ENCODE measurements at places on chromosomes 2 and 18.
A peak's percentile ranks its signal among the peaks of the same experiment; 100 is the strongest.

- no peaks in the 10 kb centered on the region for H3K27me3 ChIP-seq
- H3K4me3 ChIP-seq: no peak overlapping the region
- DNase-seq: no peak
- no peaks in the 10 kb centered on the region for H3K4me1 ChIP-seq
- no peaks in the 10 kb centered on the region for H3K36me3 ChIP-seq
- H3K27ac ChIP-seq: no peak overlapping the region
Measured at GRCh38 chr18:54805571-54806334, 22.5 kb upstream of the RAB27B start.

- H3K36me3 ChIP-seq: no peaks in the 10 kb centered on the region
- H3K27me3 ChIP-seq: no peaks in the 10 kb centered on the region
- H3K4me3 ChIP-seq: no peak overlapping the region
- no peaks in the 10 kb centered on the region for H3K4me1 ChIP-seq
- H3K27ac ChIP-seq: no peak overlapping the region
Measured at GRCh38 chr2:191112448-191112901, 38.3 kb downstream of the STAT4 start.

DNA sequence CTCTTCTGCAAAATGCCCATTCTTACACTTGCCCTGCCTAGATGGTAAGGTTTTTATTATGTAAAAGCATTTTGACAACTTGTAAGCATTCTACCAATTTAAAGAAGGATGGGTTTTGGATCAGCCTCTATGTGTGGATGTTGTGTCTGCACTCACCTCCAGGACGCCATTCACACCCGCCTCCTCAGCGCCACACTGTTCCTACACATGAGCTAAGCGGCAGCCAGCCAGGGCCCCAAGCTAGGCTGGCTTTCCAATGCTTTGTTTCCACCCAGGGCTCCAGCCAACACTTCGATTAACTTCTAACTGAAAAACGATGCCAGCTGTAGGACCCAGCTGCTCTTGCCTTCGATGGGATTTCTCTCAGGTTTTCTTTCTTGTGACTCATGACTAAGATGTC is 73.3 kb upstream of the FZD7 start:
- H3K27ac ChIP-seq: no peak overlapping the region
- DNase-seq: no peak
- peaks cover 3% of the 10 kb centered on the region for H3K4me1 ChIP-seq
- H3K4me3 ChIP-seq: no peak overlapping the region
- no peaks in the 10 kb centered on the region for H3K27me3 ChIP-seq
- H3K36me3 ChIP-seq: no peaks in the 10 kb centered on the region

- no peak overlapping the region for H3K4me3 ChIP-seq
- no peak overlapping the region for H3K27ac ChIP-seq
- no peaks in the 10 kb centered on the region for H3K27me3 ChIP-seq
- DNase-seq: no peak
Measured at GRCh38 chr2:212968284-212969081, 182.9 kb downstream of the IKZF2 start.

DNA sequence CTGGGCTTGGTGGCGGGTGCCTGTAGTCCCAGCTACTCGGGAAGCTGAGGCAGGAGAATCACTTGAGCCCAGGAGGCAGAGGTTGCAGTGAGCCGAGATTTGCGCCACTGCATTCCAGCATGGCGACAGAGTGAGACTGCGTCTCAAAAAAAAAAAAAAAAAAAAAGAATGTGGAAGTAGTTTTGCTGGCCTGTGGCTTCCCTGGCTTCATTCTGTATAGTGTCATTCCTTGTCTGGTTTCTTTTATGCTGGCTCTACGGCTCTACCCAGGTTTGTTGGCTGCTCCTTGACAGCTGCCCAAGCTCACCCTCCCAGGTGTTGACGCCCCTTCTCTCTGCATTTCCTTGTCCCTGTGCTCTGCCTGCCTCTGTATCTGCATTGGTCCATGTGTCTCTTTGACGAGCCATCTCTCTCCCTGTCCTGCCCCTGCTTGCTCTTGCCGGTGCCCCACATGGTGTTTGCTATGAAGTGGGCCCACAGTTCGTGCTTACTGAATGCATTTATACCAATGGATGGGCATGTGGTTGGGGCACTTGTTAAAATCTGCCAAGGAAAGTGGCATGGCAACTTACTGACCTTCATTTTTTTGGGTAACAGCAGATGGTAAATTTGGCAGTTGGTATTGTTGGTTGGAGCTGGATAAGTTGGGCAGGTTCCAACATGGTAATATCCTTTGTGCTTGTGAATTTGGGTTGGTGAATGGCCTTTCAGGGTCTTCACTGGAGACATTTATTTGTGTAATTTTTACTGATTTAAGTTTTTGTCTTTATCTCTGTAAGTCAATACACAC is 113.9 kb downstream of the MAP4K4 start:
- H3K4me1 ChIP-seq: no peaks in the 10 kb centered on the region
- DNase-seq: no peak
- H3K4me3 ChIP-seq: no peak overlapping the region
- no peaks in the 10 kb centered on the region for H3K27me3 ChIP-seq
- H3K36me3 ChIP-seq: no peaks in the 10 kb centered on the region

DNA sequence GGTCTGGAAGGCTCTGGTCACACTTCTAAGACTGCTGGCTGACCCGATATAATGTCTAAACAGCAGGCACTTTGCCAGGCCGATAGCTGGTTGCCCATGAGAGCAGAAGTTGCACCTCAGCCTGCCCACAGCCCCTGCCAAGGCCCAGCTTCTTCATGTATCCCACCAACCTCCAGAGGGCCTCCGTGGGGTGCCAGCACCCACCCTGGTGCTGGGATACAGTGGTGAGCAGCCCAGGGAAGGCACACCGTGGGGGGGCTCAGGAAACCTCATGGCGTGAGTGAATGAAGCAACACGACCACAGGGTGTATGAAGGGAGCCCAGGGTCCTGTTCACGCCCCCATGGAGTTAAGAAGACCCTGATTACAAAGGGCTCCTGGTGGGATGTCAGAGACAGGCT is 16.2 kb upstream of the GLI2 start:
- DNase-seq: no peak
- peaks cover 15% of the 10 kb centered on the region for H3K4me1 ChIP-seq
- H3K36me3 ChIP-seq: no peaks in the 10 kb centered on the region
- no peak overlapping the region for H3K4me3 ChIP-seq

- H3K4me3 ChIP-seq: no peak overlapping the region
- no peak for DNase-seq
- H3K27me3 ChIP-seq: peaks cover 5% of the 10 kb centered on the region
- H3K36me3 ChIP-seq: no peaks in the 10 kb centered on the region
- H3K4me1 ChIP-seq: no peaks in the 10 kb centered on the region
- no peak overlapping the region for H3K27ac ChIP-seq
Measured at GRCh38 chr18:31044926-31045325, 2.4 kb upstream of the DSC3 start.

GRCh38 chr2:66576561-66577320 is 141.8 kb downstream of the MEIS1 start:
- peaks cover 54% of the 10 kb centered on the region for H3K27me3 ChIP-seq
- H3K4me3 ChIP-seq: peak overlapping the region; percentile 59
- H3K36me3 ChIP-seq: peaks cover under 1% of the 10 kb centered on the region
- no peak for DNase-seq
- peaks cover 28% of the 10 kb centered on the region for H3K4me1 ChIP-seq
- no peak overlapping the region for H3K27ac ChIP-seq

- no peaks in the 10 kb centered on the region for H3K36me3 ChIP-seq
- no peak overlapping the region for H3K4me3 ChIP-seq
- DNase-seq: no peak
- no peak overlapping the region for H3K27ac ChIP-seq
Measured at GRCh38 chr2:223283771-223284170, 231.8 kb downstream of the KCNE4 start.

DNA sequence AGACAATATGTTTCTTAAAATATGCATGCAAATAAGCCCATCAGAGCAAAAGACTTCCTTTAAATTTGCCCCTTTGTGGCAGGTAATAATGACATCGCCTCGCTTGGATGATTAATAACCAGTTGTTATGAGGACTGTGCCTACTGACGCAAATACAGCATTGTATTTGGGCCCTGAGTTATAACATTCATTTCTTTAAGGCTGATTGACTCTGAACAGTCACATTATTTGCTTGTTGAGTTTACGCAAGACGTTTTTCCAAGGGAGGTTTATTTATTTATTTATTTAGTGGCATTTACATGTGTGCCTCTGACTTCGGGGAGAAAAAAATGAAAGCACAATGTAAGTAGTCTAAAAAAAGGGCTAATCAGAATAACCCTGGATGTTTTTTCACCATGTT is 88.3 kb downstream of the SLC8A1 start:
- peak overlapping the region; percentile 0 for H3K4me3 ChIP-seq
- no peaks in the 10 kb centered on the region for H3K4me1 ChIP-seq

DNA sequence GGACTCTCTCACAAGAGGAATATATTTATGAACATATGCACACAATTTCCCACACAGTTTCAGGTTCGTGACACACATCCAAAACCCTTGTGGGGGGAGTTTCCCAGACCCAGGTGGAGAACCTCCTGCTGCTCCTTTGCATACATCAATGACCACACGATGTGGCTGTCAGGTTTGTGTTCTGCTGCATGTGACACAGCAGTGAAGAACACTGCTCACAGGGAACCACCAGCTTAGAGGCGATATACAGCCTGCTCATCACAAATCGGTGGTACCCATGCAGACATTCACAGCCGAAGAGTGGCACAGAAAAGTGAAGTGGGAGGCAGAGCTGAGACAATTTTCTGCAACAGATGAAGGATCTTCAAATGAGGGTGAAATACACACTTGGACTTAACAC is 175.6 kb upstream of the ZFP36L2 start:
- no peaks in the 10 kb centered on the region for H3K36me3 ChIP-seq
- H3K27ac ChIP-seq: no peak overlapping the region
- no peak overlapping the region for H3K4me3 ChIP-seq
- H3K4me1 ChIP-seq: peaks cover 27% of the 10 kb centered on the region
- no peak for DNase-seq

- H3K27ac ChIP-seq: peak overlapping the region; percentile 95
- H3K36me3 ChIP-seq: no peaks in the 10 kb centered on the region
- no peaks in the 10 kb centered on the region for H3K4me1 ChIP-seq
- no peak overlapping the region for H3K4me3 ChIP-seq
- no peaks in the 10 kb centered on the region for H3K27me3 ChIP-seq
- no peak for DNase-seq
Measured at GRCh38 chr2:64655873-64656272, 2.2 kb upstream of the SERTAD2 start.

GRCh38 chr2:215315301-215315700 is 3.4 kb downstream of the ATIC start:
- no peak overlapping the region for H3K27ac ChIP-seq
- peaks cover 21% of the 10 kb centered on the region for H3K36me3 ChIP-seq
- no peaks in the 10 kb centered on the region for H3K27me3 ChIP-seq
- no peak for DNase-seq

- DNase-seq: no peak
- no peak overlapping the region for H3K4me3 ChIP-seq
- H3K27me3 ChIP-seq: no peaks in the 10 kb centered on the region
- H3K27ac ChIP-seq: no peak overlapping the region
- no peaks in the 10 kb centered on the region for H3K4me1 ChIP-seq
- H3K36me3 ChIP-seq: no peaks in the 10 kb centered on the region
Measured at GRCh38 chr2:197926673-197927072, 122.3 kb downstream of the PLCL1 start.

GRCh38 chr2:153163055-153163454 is 315.5 kb downstream of the RPRM start:
- no peaks in the 10 kb centered on the region for H3K4me1 ChIP-seq
- no peaks in the 10 kb centered on the region for H3K36me3 ChIP-seq
- no peaks in the 10 kb centered on the region for H3K27me3 ChIP-seq
- H3K4me3 ChIP-seq: no peak overlapping the region
- DNase-seq: no peak
- no peak overlapping the region for H3K27ac ChIP-seq

- H3K27me3 ChIP-seq: no peaks in the 10 kb centered on the region
- no peaks in the 10 kb centered on the region for H3K4me1 ChIP-seq
- no peaks in the 10 kb centered on the region for H3K36me3 ChIP-seq
- H3K27ac ChIP-seq: no peak overlapping the region
- no peak for DNase-seq
Measured at GRCh38 chr2:227500301-227500630, 28.3 kb downstream of the AGFG1 start.

GRCh38 chr2:86314125-86314524 is 23.3 kb downstream of the REEP1 start:
- no peaks in the 10 kb centered on the region for H3K36me3 ChIP-seq
- no peaks in the 10 kb centered on the region for H3K27me3 ChIP-seq
- peaks cover 5% of the 10 kb centered on the region for H3K4me1 ChIP-seq
- DNase-seq: no peak
- no peak overlapping the region for H3K27ac ChIP-seq
